ENCODE measurements at places on chromosomes 4 and X. TPM values are rescaled to one million over a fixed set of nuclear protein-coding genes. Genes with fewer than 3 reads are reported as not detected.

The FGF5 gene
- total RNA-seq, result 24.7 TPM

The HTR2C gene
- not detected for total RNA-seq

The HEPH gene
- 57.7 TPM for total RNA-seq

The FMR1NB gene
- total RNA-seq, result not detected

The SLIT2 gene
- total RNA-seq, result 10.5 TPM

Data from smooth muscle cell of trachea (primary cell).